ENCODE measurements at places on chromosomes 3 and 15. TPM values are rescaled to one million over a fixed set of nuclear protein-coding genes. Genes with fewer than 3 reads are reported as not detected.
A peak's percentile ranks its signal among the peaks of the same experiment; 100 is the strongest.

DNA sequence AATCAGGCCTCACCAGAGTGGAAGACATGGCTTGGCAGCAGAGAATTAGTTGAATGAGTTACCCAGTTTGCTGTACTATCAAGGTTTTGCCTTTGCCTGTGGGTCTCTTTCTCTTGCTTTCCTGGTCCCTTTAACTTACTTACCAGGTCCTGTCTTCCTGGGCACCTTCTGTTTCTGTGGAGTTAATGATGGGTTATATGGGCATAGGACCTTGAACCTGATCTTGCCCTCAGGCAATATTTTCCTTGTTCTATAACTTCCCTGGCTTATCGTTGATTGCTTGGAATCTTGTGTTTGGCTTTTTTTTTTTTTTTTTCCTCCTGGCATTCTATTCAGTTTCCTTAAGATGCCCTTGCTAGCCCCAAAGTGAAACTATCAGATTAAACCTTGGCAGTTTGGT is 106.8 kb downstream of the HHLA2 start:
- H3K27me3 ChIP-seq, result 0 out of 2 replicates have a peak, but pooled peaks cover 4% of the 10 kb centered on the region
- H3K4me1 ChIP-seq, result peaks cover 39% of the 10 kb centered on the region
- H3K27ac ChIP-seq, result no peak overlapping the region
- no peak for DNase-seq
- H3K4me3 ChIP-seq, result no peak overlapping the region
- no peaks in the 10 kb centered on the region for H3K36me3 ChIP-seq

- no peak for DNase-seq
- no peak overlapping the region for H3K4me3 ChIP-seq
- H3K36me3 ChIP-seq, result peaks cover 30% of the 10 kb centered on the region
Observed at GRCh38 chr15:59646277-59646676, 11.0 kb downstream of the GTF2A2 start.

GRCh38 chr3:31439890-31440750 is 92.6 kb upstream of the STT3B start:
- no peaks in the 10 kb centered on the region for H3K27me3 ChIP-seq
- H3K36me3 ChIP-seq, result peaks cover 14% of the 10 kb centered on the region
- no peak overlapping the region for H3K4me3 ChIP-seq
- H3K4me1 ChIP-seq, result peaks cover 11% of the 10 kb centered on the region
- DNase-seq, result no peak

Gene LEKR1
- total RNA-seq, result 0.64 TPM

GRCh38 chr3:184042617-184043016 is 10.2 kb upstream of the HTR3C start:
- H3K27me3 ChIP-seq, result peaks cover 17% of the 10 kb centered on the region
- H3K36me3 ChIP-seq, result no peaks in the 10 kb centered on the region
- no peak overlapping the region for H3K4me3 ChIP-seq
- no peak for DNase-seq

GRCh38 chr15:30046430-30046829 is 36.3 kb upstream of the GOLGA8J start:
- no peaks in the 10 kb centered on the region for H3K36me3 ChIP-seq
- no peak overlapping the region for H3K27ac ChIP-seq
- H3K4me3 ChIP-seq, result no peak overlapping the region
- no peaks in the 10 kb centered on the region for H3K4me1 ChIP-seq
- DNase-seq, result no peak
- H3K27me3 ChIP-seq, result peaks cover 17% of the 10 kb centered on the region

DNA sequence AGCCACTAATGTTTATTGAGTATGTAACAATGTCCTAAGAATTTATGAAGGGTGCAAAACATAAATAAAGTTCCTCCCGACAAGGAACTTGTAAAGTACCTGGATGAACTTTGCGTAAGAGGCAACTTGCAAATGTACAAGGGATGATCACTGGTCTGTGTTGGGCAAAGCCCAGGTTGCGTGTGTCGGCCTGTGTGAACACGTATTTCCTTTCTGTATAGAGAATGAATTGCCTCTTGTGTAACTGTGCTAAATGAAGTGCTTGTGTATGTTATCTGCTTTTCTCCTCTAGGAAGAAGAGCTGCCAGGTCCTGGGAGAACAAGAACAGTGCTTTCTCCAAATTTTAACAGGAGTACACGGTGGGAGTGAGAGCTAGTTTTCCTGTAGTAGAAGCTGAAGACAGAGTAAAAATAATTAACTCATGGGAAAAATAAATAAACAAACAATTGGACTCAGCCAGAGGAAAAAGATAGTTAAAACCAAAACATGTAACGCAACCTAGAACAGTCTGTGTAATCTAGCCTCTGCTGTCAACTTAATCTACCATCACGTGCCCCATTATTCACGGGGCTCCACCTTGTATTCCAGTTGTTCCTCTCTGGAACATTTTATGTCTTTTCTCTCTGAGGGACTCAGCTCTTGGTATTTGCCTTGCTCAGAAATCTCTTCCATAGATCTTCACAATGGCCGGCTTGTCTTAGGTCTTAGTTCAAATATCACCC is 83.7 kb upstream of the RASGRP1 start:
- DNase-seq, result no peak
- no peak overlapping the region for H3K27ac ChIP-seq
- peaks cover 29% of the 10 kb centered on the region for H3K27me3 ChIP-seq
- H3K4me3 ChIP-seq, result no peak overlapping the region
- no peaks in the 10 kb centered on the region for H3K4me1 ChIP-seq
- H3K36me3 ChIP-seq, result no peaks in the 10 kb centered on the region

DNA sequence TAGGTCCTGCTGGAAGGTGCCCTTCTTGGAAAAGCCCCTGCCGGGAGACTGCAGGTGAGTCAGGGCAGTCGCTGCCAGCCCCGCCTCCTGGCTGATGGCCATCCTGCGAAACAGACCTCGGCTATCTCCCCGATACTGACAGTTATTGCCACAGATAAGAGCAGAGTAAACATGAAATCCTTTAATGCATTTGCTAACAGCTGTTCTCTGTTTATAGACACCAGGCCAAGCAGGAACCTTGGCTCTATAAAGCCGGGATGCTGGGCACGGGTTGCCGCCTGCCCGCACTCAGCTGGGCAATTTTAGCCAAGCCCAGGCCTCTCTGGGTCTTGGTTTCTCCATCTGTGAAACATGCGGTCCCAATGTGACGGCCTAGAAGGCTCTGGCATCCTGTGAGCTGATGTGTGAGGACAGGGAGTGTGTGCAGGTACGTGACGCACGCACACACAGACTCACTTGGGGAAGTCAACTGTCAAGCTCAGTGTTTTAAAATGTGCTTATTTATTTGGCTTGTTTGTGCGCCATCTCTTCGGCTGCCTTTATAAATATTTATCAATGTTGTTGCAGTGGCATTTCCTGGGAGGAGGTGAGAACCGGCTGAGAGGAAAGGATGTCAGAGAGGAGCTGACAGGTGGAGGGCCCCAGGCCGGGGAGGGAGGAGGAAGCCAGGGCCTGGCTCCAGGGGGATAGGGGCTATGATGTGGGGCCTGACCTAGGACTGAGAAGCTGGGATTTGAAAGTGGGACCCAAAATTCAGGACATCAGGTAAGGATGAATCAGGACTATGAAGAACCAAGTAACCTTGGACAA is 50.8 kb upstream of the PRR23E start:
- H3K4me1 ChIP-seq, result no peaks in the 10 kb centered on the region
- no peak overlapping the region for H3K27ac ChIP-seq
- H3K36me3 ChIP-seq, result no peaks in the 10 kb centered on the region
- peaks cover 27% of the 10 kb centered on the region for H3K27me3 ChIP-seq

- H3K27ac ChIP-seq, result no peak overlapping the region
- no peaks in the 10 kb centered on the region for H3K27me3 ChIP-seq
- peak overlapping the region; percentile 91 for H3K4me3 ChIP-seq
- H3K4me1 ChIP-seq, result peaks cover 33% of the 10 kb centered on the region
Observed at GRCh38 chr3:171462224-171462623, 2.0 kb upstream of the TNIK start.

DNA sequence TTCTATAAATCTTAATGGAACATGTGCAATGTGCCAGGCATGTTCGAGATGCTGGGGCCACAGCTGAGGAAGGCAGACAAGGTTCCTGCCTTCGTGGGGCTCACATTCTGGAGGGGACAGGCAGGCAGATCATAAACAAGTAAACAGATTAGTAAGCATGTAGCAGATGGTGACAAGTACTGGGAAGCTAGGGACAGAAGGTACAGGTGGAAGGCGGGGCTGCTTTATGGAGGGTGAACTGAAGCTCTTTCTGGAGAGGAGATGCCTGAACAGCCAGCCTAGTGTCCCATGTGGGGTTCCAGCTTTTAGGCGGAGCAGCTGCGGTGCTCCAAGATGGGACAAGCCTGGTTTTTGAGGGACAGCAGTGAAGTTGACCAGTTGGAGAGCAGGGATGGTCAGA is 74.7 kb upstream of the SNRK start:
- DNase-seq, result no peak
- H3K27me3 ChIP-seq, result peaks cover 20% of the 10 kb centered on the region
- H3K36me3 ChIP-seq, result no peaks in the 10 kb centered on the region
- no peak overlapping the region for H3K27ac ChIP-seq
- H3K4me3 ChIP-seq, result no peak overlapping the region

- H3K27ac ChIP-seq, result no peak overlapping the region
- no peak overlapping the region for H3K4me3 ChIP-seq
- no peak for DNase-seq
- H3K4me1 ChIP-seq, result no peaks in the 10 kb centered on the region
- H3K36me3 ChIP-seq, result no peaks in the 10 kb centered on the region
- peaks cover 1% of the 10 kb centered on the region for H3K27me3 ChIP-seq
Observed at GRCh38 chr15:100517846-100518245, 10.9 kb downstream of the CERS3 start.

Gene CCR3
- total RNA-seq, result not detected

Gene AMT
- total RNA-seq, result 1.1 TPM

DNA sequence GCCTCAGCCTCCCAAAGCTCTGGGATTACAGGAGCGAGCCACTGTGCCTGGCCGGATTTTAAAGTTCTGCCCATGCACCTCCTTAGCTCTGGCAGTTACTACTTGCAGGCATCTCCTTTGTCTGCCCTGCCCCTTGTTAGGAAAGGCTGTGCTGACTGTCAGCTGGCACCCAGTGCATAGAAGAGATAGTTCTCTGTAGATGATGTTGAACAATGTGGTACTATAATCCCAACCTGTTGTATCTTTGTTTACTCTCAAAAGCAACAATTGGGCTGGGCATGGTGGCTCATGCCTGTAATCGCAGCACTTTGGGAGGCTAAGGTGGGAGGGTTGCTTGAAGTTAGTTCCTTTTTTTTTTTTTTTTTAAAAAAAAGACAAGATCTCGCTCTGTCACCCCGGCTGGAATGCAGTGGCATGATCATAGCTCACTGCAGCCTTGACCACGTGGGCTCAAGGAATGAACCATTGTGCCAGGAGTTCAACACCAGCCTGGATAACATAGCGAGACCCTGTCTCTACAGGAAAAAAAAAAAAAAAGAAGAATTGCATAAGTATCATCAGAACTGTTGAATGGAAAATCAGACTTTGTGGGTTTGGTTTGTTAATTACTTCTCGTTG is 30.6 kb downstream of the FLNB start:
- DNase-seq, result no peak
- peaks cover 86% of the 10 kb centered on the region for H3K4me1 ChIP-seq
- no peaks in the 10 kb centered on the region for H3K27me3 ChIP-seq
